ENCODE measurements at places on chromosomes 16 and 17. TPM values are rescaled to one million over a fixed set of nuclear protein-coding genes. Genes with fewer than 3 reads are reported as not detected.

MT1M gene
- total RNA-seq = not detected

KRTAP4-4 gene
- not detected for total RNA-seq

GDPD3 gene
- total RNA-seq = 7.0 TPM

IGSF6 gene
- 0.11 TPM for total RNA-seq

DNA sequence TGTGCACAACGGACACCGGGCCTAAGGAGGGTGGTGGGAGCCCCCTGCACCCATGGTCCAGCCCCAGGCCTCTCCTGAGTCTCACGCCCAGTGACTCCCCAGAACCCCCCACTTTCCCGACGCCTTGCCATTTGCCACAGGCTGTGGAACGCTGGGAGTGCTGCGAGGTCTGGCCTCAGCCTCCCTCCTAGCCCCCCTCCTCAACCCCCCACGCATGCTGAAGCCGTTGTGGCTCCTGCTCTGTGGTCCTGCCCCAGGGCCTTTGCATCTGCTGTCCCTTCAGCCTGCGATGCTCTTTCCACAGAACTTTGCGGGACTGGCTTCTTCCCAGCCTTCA, 226.0 kb upstream of the GSE1 start:
- DNase-seq = peak; percentile 1

GRCh38 chr17:43142153-43142552, 17.0 kb upstream of the BRCA1 start:
- DNase-seq = no peak

DNA sequence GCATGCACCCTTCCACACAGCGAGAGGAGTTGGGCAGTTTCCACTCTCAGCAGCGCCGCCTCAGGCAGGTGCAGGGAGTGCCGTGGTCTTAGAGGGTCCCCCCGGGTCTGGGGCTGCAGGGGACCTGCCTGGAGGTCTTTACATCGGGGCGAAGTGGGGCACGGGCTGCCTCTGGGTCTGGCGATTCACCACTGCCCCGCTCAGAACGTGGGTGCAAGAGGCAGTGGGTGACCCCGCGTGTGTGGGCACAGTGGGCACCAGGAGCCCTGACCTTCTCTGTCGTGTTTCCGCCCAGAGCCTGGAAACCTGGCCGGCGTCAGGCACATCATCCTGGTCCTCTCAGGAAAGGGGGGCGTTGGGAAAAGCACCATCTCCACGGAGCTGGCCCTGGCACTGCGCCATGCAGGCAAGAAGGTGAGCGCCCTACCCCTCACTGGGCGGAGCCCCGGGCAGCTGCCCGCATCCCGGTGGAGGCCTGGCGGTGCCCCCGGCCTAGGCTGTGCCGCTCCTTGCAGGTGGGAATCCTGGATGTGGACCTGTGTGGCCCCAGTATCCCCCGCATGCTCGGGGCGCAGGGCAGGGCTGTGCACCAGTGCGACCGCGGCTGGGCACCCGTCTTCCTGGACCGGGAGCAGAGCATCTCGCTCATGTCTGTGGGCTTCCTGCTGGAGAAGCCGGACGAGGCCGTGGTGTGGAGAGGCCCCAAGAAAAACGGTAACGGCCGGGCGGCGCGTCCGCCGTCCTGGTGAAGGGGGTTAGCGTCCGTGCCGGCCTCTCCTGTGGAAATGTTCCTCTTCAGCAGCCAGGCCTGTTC, 3.7 kb downstream of the NUBP2 start:
- peak; percentile 9 for DNase-seq

GRCh38 chr17:37698132-37698910, 46.5 kb downstream of the HNF1B start:
- DNase-seq = peak; percentile 43

DNA sequence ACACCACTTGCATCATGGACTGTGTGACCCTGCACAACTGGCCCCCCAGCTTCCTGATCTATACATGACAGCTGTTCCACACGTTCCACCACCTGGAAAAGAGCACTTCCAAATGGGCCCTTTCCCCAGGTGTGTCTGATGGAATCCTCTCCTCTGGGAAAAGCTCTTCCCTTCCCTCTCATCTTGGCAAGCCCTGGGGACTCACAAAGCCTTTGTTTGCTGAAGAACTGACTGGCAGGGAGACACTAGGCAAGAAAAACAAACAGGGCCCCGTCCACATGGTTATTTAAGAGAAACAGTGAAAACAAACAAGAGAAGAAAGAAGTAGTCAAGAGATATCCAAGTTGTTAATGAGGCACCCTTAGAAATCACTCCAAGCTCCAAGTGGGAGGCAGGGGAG, 52.6 kb downstream of the C16orf95 start:
- no peak for DNase-seq

GRCh38 chr17:42581744-42582270, 4.3 kb upstream of the PSMC3IP start:
- no peak for DNase-seq

Data from activated CD4-positive, alpha-beta T cell treated with anti-CD3 and anti-CD28 coated beads for 36 hours (primary cell).